ENCODE measurements at places on chromosomes 2 and 18.

- DNase-seq, result no peak
Measured at GRCh38 chr2:36915627-36916026, 50.7 kb downstream of the STRN start.

DNA sequence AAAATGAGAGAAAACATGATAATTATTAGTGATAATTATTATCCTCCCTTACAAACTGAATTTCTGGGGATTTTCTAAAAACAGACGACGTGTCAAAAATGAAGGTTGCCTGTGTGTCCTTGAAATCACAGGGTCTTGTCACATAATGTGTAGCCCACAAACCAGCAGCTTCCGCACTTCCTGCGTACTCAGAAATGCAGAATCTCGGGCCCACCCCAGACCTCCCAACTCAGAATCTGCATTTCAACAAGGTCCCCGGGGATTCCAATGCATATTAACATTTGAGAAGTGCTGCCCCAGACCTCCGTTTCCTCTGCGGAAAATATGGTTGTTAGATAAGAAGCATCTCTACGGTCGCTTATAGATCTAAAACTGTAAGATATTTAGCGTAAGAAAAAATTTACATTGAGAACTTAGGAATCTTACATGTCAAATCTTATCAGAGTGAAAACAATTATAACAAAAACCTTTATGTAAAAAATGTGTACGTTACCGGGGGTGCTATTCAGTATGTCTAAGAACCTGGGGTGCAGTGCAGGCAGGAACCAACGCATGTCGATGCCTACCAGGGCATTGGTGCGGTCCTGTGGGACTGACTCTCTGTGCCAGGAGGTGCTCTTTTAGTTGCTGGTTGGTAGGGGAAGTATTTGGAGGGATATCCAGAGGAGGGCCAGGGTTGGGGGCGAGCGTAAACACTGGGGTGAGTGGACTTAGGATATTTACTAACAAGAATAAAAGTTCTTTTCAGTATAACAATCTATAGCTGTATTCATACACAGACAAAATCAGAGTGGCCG lies 15.2 kb downstream of the CDKL4 start:
- DNase-seq, result no peak

- no peak for DNase-seq
Measured at GRCh38 chr2:66577321-66578053, 142.6 kb downstream of the MEIS1 start.

GRCh38 chr2:162123806-162124758 lies 28.0 kb downstream of the GCG start:
- DNase-seq, result no peak
